Testis (tissue), 5 donors: ENCODE measurements at places on chromosomes 1 and 21. TPM values are rescaled to one million over a fixed set of nuclear protein-coding genes. Genes with fewer than 3 reads are reported as not detected.

DMBX1 gene
- 1.1 TPM for polyA plus RNA-seq

GUCA2A gene
- not detected for polyA plus RNA-seq

UMODL1 gene
- polyA plus RNA-seq, result 6.8 TPM

NDUFS5 gene
- polyA plus RNA-seq, result 298 TPM

RNU1-3 gene
- polyA plus RNA-seq, result 18.9 TPM

CD53 gene
- 22.4 TPM for polyA plus RNA-seq

TOMM40L gene
- 7.5 TPM for polyA plus RNA-seq

HLX gene
- polyA plus RNA-seq, result 4.0 TPM

KIFAP3 gene
- 60.6 TPM for polyA plus RNA-seq

GJC2 gene
- polyA plus RNA-seq, result 2.6 TPM

IGFN1 gene
- 8.2 TPM for polyA plus RNA-seq

EXO1 gene
- polyA plus RNA-seq, result 8.3 TPM

C1orf56 gene
- 145 TPM for polyA plus RNA-seq

C1orf159 gene
- 40.7 TPM for polyA plus RNA-seq

FYB2 gene
- polyA plus RNA-seq, result 4.2 TPM

ZNHIT6 gene
- polyA plus RNA-seq, result 10.1 TPM

NOS1AP gene
- 2.1 TPM for polyA plus RNA-seq

KRTAP21-2 gene
- 2.5 TPM for polyA plus RNA-seq

OR2G6 gene
- not detected for polyA plus RNA-seq

COL16A1 gene
- polyA plus RNA-seq, result 96.4 TPM

GPR3 gene
- 0.20 TPM for polyA plus RNA-seq

CFAP298 gene
- 114 TPM for polyA plus RNA-seq

RUSC1 gene
- polyA plus RNA-seq, result 10.8 TPM

SERTAD4 gene
- 1.1 TPM for polyA plus RNA-seq

CELA3A gene
- polyA plus RNA-seq, result not detected

ANGEL2 gene
- polyA plus RNA-seq, result 20.3 TPM

CELF3 gene
- polyA plus RNA-seq, result 2.6 TPM

CYP4B1 gene
- polyA plus RNA-seq, result 2.1 TPM

CLCA2 gene
- polyA plus RNA-seq, result 4.5 TPM

LORICRIN gene
- not detected for polyA plus RNA-seq

AMPD1 gene
- polyA plus RNA-seq, result 1.5 TPM

ADAM30 gene
- 52.6 TPM for polyA plus RNA-seq

PTPRC gene
- 10.8 TPM for polyA plus RNA-seq

C8B gene
- polyA plus RNA-seq, result 0.59 TPM

GBP4 gene
- 12.3 TPM for polyA plus RNA-seq

LYPD8 gene
- polyA plus RNA-seq, result 0.91 TPM

A3GALT2 gene
- not detected for polyA plus RNA-seq

C2CD4D gene
- 0.29 TPM for polyA plus RNA-seq

COL11A1 gene
- 7.0 TPM for polyA plus RNA-seq

MYCL gene
- 3.1 TPM for polyA plus RNA-seq

TAS1R1 gene
- 5.1 TPM for polyA plus RNA-seq

SLAMF9 gene
- polyA plus RNA-seq, result 0.74 TPM

TFF2 gene
- polyA plus RNA-seq, result not detected

TEX38 gene
- polyA plus RNA-seq, result 432 TPM

AMY1A gene
- 1.1 TPM for polyA plus RNA-seq

PLA2G2D gene
- 3.7 TPM for polyA plus RNA-seq

MPZL1 gene
- polyA plus RNA-seq, result 148 TPM

EFNA3 gene
- polyA plus RNA-seq, result 9.9 TPM

TDRD5 gene
- 52.2 TPM for polyA plus RNA-seq

PGLYRP3 gene
- 0.28 TPM for polyA plus RNA-seq

ATF3 gene
- polyA plus RNA-seq, result 9.0 TPM

OR2T33 gene
- not detected for polyA plus RNA-seq

OR2AK2 gene
- polyA plus RNA-seq, result 0.38 TPM
